ENCODE measurements at places on chromosomes 12 and 14. TPM values are rescaled to one million over a fixed set of nuclear protein-coding genes. Genes with fewer than 3 reads are reported as not detected.

TPPP2 gene
- polyA plus RNA-seq: not detected

PTPRQ gene
- polyA plus RNA-seq: not detected

PTHLH gene
- 827 TPM for polyA plus RNA-seq

ATF1 gene
- polyA plus RNA-seq: 44.1 TPM

PTGER2 gene
- 0.28 TPM for polyA plus RNA-seq

TOMM20L gene
- not detected for polyA plus RNA-seq

NPFF gene
- not detected for polyA plus RNA-seq

NGB gene
- polyA plus RNA-seq: not detected

COA8 gene
- polyA plus RNA-seq: 26.1 TPM

RAB21 gene
- polyA plus RNA-seq: 21.9 TPM

MSI1 gene
- polyA plus RNA-seq: not detected

RITA1 gene
- 14.5 TPM for polyA plus RNA-seq

NKX2-8 gene
- polyA plus RNA-seq: 0.32 TPM

JPH4 gene
- polyA plus RNA-seq: 0.03 TPM

CD69 gene
- polyA plus RNA-seq: not detected

ARF3 gene
- polyA plus RNA-seq: 236 TPM

KLRC2 gene
- polyA plus RNA-seq: not detected

TECPR2 gene
- 8.3 TPM for polyA plus RNA-seq

LRRIQ1 gene
- 0.84 TPM for polyA plus RNA-seq

TXNDC16 gene
- 1.9 TPM for polyA plus RNA-seq

SAMD4A gene
- polyA plus RNA-seq: 10.5 TPM

ALKBH2 gene
- 31.0 TPM for polyA plus RNA-seq

WIF1 gene
- not detected for polyA plus RNA-seq

PTCSC3 gene
- not detected for polyA plus RNA-seq

TBC1D30 gene
- 0.41 TPM for polyA plus RNA-seq

STAB2 gene
- not detected for polyA plus RNA-seq

CDCA3 gene
- 15.0 TPM for polyA plus RNA-seq

IL23A gene
- polyA plus RNA-seq: 1.6 TPM

INSM2 gene
- polyA plus RNA-seq: not detected

CLEC14A gene
- not detected for polyA plus RNA-seq

SYCP3 gene
- polyA plus RNA-seq: 0.13 TPM

MTRFR gene
- polyA plus RNA-seq: 6.9 TPM

CD163L1 gene
- 0.30 TPM for polyA plus RNA-seq

SMIM41 gene
- not detected for polyA plus RNA-seq

TMCC3 gene
- 18.9 TPM for polyA plus RNA-seq

PRB2 gene
- polyA plus RNA-seq: 0.18 TPM

MYO1H gene
- polyA plus RNA-seq: not detected

SOCS2 gene
- 14.2 TPM for polyA plus RNA-seq

PRH2 gene
- polyA plus RNA-seq: not detected

CLEC4D gene
- polyA plus RNA-seq: not detected

TM9SF1 gene
- 56.6 TPM for polyA plus RNA-seq

REP15 gene
- 0.59 TPM for polyA plus RNA-seq

CACNA1C gene
- polyA plus RNA-seq: not detected

RIPK3 gene
- polyA plus RNA-seq: 7.3 TPM

SLC2A13 gene
- 1.1 TPM for polyA plus RNA-seq

ZNF385A gene
- 20.1 TPM for polyA plus RNA-seq

CYP27B1 gene
- polyA plus RNA-seq: 33.6 TPM

KTN1 gene
- 62.6 TPM for polyA plus RNA-seq

LAG3 gene
- 0.09 TPM for polyA plus RNA-seq

LDHB gene
- polyA plus RNA-seq: 1,063 TPM

CCDC38 gene
- not detected for polyA plus RNA-seq

TAPBPL gene
- 4.8 TPM for polyA plus RNA-seq

C14orf132 gene
- polyA plus RNA-seq: 0.53 TPM

CIROP gene
- polyA plus RNA-seq: not detected

RDH12 gene
- 0.26 TPM for polyA plus RNA-seq

PLEKHD1 gene
- polyA plus RNA-seq: 0.01 TPM

CFAP251 gene
- 74.2 TPM for polyA plus RNA-seq
